Left ventricle myocardium inferior (tissue), 1 donor: ENCODE measurements at places on chromosomes 6 and 20. TPM values are rescaled to one million over a fixed set of nuclear protein-coding genes. Genes with fewer than 3 reads are reported as not detected.

MEP1A gene
- total RNA-seq = not detected

ARMH2 gene
- not detected for total RNA-seq

MEI4 gene
- 0.52 TPM for total RNA-seq

ANGPT4 gene
- 0.05 TPM for total RNA-seq

TDP2 gene
- total RNA-seq = 22.1 TPM

FAM184A gene
- 0.93 TPM for total RNA-seq

TRIM15 gene
- not detected for total RNA-seq

MACROD2 gene
- total RNA-seq = 3.6 TPM

RUNX2 gene
- total RNA-seq = 0.38 TPM
